Activated T-cell treated with anti-CD3 and anti-CD28 coated beads for 48 hours (primary cell): ENCODE measurements at places on chromosomes 1 and 21.

GRCh38 chr1:158028969-158029368 lies 35.5 kb downstream of the KIRREL1 start:
- no peak for DNase-seq

DNA sequence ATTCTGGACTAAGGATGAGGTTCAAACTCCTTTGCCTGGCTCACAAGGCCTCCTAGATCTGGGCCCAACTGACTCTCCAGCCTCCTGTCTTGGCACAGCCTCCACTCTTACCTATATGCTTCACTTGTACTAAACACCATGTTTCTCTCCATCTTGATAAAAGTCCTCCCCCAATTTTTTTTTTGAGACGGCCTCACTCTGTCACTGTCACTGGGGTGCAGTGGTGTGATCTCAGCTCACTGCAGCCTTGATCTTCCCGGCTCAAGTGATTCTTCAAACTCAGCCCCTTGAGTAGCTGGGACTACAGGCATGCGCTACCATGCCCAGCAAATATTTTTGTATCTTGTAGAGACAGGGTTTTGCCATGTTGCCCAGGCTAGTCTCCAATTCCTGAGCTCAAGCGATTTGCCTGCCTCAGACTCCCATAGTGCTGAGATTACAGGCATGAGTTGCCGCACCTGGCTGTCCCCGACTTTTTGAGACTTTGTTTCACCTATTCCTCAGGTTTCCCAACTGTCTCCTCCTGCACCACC lies 39.7 kb downstream of the CD34 start:
- DNase-seq = no peak

GRCh38 chr21:34971656-34972055 lies 77.4 kb downstream of the RUNX1 start:
- no peak for DNase-seq

- no peak for DNase-seq
These were observed 8.5 kb upstream of the S100B start for GRCh38 chr21:46613391-46613790.

- DNase-seq = no peak
These were observed 21.3 kb downstream of the OVAAL start for GRCh38 chr1:180579961-180580611.

DNA sequence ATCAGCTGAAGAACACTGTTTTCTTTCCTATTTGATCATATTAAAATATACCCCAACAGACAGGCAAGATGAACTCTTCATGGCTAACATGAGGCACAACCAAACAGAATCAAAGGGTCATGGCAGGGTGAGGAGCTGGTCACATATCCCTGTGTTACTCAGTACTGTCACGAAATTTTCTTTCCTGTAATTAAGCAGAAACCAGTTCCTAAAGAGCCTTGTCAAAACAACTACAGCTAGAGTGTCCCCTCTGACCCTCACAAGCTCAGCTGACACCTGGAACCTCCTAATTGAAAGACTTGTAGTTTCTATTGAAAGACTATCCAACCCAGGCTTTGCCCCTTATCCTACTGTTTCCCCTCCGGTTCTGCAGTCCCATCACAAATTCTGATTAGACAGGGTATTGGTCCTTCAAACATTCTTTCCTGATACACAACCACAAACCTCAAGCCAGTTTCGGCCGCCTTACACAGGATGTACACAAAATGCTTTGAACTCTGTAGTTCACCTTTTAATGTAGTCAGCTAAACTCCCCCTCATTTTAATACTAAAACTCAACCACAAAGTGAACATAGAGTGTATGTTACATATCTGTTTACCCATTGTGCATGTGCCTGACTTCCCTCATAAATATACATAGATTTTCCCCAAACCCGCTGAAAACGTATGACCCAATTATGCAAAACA lies 651.9 kb downstream of the MRPL39 start:
- DNase-seq = no peak

GRCh38 chr1:112522621-112523020 lies 13.9 kb downstream of the WNT2B start:
- no peak for DNase-seq

DNA sequence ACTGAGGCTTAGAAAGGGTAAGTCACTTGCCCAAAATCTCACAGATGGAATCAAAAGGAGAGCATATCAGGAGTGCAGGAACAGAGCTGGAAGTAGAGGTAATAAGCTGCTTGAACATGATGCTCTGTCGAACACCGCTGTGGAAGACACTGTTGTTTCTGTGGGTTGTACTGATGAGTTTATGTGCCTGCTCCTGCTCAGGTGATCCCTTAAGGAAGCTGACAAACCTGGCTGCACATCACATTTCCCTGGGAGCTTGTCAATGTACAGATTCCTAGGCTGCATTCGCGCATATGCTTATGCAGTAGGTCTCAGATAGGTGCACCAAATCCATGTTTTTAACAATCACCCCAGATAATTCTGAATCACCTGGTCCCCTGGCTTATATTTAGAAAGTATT lies 79.7 kb downstream of the ZNF326 start:
- DNase-seq = no peak

DNA sequence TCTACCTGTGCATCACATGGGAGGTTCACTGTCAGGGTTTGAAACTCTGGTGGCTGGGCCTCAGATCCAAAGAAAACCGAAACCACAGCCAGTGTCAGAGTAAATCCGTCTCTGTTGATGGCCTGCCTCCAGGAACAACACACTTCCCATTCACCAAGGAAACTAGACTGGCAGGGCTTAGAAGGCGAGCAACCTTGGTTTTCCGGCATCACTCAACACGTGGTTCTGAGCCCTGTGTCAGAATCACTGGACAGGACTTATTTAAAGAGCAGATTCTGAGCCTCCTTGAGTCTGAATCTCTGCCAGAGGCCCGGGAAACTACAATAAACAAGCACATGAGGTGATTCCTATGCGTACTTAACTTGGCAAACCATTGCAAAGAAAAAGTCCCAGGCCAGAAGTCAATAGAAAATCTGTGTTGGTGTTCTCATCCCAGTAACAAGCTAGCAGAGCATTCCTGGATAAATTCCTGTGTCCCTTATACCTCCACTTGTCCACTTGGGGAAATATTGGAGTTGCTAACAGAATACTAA lies 70.0 kb downstream of the KCTD3 start:
- DNase-seq = no peak

GRCh38 chr1:11961230-11961629 lies 19.0 kb upstream of the MFN2 start:
- no peak for DNase-seq

DNA sequence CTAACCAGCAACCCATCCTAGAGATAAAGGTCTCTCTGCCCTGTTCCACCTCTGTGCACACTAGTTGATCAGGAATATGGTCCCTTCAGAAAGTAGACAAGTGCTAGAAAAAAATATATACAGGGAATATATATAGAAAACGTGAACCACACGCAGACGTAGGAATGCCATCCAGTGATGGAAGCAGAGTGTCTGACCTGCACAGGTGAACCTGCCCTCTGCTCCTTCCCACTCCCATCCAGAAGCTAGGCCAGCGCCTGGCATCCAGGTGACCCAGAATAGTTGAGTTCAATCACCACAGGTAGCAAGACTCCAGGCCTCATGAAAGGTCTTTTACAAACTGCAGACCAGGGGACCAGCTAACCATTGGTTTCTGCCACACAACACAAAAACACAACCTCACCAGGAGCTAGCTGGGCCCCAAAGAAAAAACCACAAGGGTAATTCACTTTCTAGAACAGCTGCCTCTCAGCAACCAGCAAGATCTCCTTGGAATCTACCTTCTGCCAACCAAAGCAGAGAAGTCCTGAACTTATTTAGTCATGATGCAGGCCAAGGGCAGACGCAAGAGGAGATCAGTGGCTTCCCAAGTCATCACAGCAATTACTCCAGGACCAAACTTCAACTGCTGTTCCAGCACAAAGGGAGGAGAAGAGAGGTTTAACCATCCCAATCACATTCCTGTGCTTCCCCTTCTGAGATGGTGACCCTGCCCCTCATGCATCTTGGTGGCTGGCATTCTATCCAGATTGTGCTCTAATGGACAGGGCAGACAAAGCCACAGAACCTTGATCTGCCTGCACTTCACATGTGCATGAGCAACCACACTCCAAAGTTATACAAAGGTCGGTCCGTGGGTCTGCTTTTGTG lies 53.0 kb downstream of the GPR161 start:
- DNase-seq = no peak

DNA sequence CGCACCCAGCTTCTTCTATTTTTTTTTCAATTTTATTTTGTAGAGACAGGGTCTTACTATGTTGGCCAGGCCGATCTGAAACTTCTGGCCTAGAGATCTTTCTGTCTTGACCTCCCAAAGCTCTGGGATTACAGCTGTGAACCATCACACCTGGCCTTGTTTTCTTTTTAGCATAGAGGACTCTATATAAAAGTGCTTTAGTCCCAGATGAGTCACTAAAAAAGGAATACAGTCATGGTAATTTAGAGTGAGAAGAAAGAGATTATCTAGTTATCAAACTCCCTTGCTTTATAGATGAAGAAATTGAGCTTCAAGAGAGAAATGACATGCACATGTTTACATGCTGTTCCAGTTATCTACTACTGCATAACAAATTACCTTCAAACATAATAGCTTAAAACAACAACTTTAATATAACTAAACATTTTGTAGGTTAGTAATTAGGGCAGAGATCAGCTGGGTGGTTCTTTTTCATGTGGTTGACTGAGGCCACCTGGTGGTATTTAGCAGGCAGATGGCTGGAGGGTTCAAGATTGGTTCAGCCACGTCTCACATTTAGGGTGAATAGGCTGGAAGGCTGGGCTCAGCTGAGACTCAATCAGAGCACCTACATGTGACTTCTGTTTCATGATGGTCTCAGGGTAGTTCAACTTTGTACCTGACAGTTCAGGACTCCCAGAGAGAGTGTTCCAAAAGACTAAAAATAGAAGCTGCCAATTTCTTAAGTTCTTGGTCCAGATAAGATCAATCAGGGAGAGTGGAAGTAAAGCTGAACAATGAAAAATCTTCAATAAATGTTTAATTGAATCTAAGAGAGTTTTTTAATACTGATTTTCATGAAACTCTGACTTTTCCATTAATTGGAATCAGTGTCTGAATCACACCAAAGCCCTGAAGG lies 16.9 kb upstream of the MTF2 start:
- DNase-seq = no peak

DNA sequence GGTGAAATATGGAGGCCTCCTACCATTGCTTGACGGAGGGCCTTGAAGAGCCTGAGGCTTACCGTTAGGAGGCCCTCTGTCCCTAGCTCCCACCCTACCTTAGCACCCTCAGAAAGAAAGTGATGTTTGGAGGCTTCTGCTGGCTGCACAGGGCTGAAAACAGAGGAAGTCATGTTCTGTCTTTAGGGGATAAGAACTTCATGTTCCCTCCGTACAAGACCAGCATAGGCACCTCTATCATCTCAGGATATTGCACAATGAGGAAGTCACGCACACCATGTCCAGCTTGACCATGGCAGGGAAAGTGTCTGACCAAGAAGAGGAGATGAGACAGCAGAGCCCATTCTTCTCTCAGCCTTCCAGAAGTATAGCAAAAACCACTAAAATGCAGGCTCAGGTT lies 13.8 kb downstream of the ADORA3 start:
- DNase-seq = no peak

DNA sequence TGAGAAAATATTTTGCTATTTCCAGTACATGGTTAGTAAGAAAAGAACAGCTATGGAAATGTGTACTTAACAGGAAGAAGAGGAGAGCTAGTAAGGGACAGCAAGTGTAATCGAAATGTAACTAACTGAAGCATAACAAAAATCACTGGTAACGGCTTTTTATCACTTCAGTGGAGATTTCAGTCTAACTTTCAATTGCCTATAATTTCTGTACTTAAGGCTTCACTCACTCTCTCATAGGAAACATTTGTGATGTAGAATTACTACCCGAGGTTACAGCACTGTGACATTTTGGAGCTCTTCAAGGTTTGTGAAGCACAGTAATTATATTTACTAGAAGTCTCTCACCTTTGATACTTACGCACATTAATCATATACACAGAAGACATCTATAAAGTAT lies 1119.1 kb downstream of the AMY1C start:
- DNase-seq = no peak

DNA sequence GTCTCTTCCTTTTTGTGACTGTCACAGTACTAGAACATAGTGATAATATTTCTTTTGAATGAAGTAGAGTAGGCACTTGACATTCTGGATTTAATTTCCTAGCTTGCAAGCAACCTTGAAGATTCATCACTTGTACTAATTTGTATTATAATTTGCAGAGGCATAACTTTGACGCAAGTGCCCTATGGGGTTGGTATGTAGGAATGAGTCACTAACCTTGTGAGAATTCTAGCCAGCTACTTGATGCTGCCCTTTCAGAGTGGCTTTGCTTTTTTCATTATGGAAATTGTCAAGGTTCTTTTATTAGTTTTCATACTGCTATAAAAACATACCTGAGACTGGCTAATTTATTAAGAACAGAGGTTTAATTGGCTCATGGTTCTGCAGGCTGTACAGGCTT lies 13.7 kb upstream of the DPH5 start:
- DNase-seq = no peak

GRCh38 chr1:168488138-168488537 lies 55.7 kb downstream of the XCL2 start:
- DNase-seq = no peak

DNA sequence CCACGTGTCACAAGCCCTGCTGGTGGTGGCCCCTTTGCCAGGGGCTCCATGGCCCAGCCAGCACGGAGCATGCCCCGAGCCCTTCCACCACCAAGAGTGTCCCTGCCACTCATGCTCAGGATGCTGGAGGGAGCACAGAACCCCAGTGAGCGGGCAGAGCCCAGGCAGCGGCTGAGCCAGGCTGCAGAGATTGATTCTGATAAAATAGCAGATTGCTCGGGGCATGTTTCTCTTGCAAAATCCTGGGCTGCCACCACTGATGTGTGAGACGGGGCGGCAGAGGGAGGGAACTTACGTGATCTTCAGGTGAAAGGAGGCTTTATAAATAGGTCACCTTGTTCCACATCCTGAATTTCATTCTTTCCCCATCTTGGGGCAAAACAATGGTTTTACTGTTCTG lies 53.2 kb downstream of the SPSB1 start:
- no peak for DNase-seq

DNA sequence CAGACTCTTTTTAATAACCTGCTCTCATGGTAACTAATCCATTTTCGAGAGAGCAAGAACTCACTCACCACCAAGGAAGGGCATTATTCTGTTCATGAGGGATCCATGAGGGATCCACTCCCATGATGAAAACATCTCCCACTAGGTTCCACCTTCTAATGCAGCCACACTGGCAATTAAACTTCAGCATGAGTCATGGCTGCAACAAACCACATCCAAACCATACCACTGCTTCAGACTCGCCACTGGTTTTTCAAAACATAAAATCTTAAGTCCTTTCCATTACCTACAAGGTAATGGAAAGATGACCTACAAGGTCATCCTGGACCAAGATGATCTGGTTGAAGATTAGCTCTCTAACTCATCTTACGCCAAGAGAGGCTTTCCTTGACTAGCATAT lies 405.1 kb downstream of the VAV3 start:
- no peak for DNase-seq
